ENCODE measurements at places on chromosomes 3 and 15. TPM values are rescaled to one million over a fixed set of nuclear protein-coding genes. Genes with fewer than 3 reads are reported as not detected.

The PP2D1 gene
- not detected for total RNA-seq

The MST1 gene
- total RNA-seq: 1.8 TPM

The LPP gene
- 35.4 TPM for total RNA-seq

The EPB42 gene
- not detected for total RNA-seq

The TMEM207 gene
- total RNA-seq: not detected

The STAC gene
- total RNA-seq: 2.1 TPM

The GRAMD1C gene
- total RNA-seq: 16.6 TPM

The LYSMD2 gene
- 23.9 TPM for total RNA-seq

The GRK7 gene
- total RNA-seq: not detected

The TOPAZ1 gene
- not detected for total RNA-seq

The CLDN16 gene
- total RNA-seq: not detected

The TICRR gene
- total RNA-seq: 2.7 TPM

The FBXO40 gene
- total RNA-seq: not detected

The C3orf22 gene
- not detected for total RNA-seq

The SOX14 gene
- not detected for total RNA-seq

The PRSS50 gene
- not detected for total RNA-seq

The SLC28A1 gene
- total RNA-seq: under 0.01 TPM

The FAM43A gene
- total RNA-seq: 80.7 TPM

The TM2D3 gene
- total RNA-seq: 31.7 TPM

Data from dermis microvascular lymphatic vessel endothelial cell (primary cell).